Esophagus squamous epithelium (tissue), 5 donors: ENCODE measurements at places on chromosomes 7 and 10.

DNA sequence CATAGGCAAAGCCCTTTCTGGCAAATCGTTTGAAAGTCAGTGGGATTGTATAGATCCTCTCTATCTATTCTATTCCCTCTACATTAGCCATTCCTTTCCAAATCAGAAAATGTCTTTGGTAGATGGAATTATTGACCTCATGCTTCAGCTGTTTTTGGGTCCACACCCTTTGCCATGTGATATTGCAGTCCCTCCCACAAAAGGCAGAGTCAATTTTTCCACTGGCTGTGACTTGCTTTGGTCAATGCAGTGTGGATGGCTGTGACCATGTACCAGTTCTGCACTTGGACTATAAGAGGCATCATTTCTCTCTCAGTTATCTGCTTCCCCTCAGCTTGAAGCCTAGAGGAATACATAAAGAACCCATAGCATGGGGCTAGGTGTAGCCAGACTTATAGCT lies 332.9 kb downstream of the PTEN start:
- DNase-seq: no peak

DNA sequence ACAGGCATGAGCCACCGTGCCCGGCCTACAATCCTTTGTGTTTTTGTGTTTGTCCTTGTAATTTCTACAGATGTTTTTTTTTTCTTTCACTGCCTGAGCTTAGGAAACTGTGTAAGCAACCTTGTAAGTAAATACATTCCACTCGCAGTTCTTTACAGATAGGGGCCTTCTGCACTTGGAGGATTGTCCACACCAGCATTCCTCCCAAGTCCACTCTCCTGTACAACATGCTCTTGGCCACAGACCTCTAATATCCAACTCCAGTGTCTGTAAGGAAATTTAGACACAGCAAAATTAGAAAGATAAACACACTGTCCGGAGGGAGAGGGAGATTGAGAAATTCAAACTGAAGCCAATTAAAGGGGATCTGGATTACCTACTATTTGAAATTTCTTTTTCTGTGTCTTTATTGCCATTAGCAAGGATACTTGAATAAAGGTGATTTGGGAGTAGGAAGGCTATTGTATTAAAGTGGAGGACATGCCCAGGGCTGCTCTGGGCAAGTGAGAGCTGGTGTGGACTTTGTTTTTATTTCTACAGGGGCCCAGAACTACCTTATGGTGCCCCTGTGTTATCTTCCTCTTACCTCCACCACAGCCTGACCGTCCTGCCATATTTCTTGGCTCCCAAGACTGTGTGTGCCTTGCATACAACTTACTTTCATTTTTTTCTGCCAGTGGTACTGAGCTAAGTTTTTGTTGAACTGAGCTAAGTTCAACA lies 9.7 kb downstream of the MXI1 start:
- no peak for DNase-seq

DNA sequence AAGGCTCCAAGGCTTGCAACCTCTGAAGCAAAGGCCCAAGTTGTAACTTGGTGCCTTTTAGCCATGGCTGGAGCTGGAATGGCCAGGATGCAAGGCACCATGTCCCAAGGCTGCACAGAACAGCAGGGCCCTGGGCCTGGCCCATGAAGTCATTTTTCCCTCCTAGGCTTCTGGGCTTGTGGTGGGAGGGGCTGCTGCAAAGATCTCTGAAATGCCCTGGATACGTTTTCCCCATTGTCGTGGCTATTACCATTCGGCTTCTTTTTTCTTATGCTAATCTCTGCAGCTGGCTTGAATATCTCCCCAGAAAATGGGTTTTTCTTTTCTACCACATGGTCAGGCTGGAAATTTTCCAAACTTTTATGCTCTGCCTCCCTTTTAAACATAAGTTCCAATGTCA lies 234.2 kb downstream of the CDK14 start:
- no peak for DNase-seq

GRCh38 chr7:143002898-143003297 lies 24.0 kb downstream of the OR9A2 start:
- DNase-seq: no peak

- no peak for DNase-seq
These were observed 422.0 kb downstream of the CALN1 start for GRCh38 chr7:71990138-71990462.

GRCh38 chr10:86110156-86110786 lies 256.3 kb downstream of the GRID1 start:
- no peak for DNase-seq

DNA sequence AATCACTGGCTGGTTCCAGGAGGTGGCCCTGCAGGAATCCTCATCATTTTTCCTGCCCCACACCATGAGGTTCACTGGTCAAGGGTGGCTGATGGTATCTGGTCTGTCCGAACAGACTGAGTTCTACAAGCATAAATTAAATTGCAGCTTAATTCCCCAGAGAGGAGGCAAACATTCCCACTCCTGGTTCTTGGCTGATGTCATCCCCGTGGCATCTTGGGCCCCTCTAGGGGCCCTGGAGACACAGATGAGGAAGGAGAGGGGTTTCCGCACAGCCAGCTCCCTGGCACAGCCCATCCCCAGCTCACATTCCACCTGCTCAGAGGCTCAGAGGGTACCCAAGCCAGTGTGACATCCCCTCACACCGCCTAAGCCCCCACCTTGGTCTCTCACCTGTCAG lies 5.3 kb upstream of the KLRG2 start:
- DNase-seq: no peak

DNA sequence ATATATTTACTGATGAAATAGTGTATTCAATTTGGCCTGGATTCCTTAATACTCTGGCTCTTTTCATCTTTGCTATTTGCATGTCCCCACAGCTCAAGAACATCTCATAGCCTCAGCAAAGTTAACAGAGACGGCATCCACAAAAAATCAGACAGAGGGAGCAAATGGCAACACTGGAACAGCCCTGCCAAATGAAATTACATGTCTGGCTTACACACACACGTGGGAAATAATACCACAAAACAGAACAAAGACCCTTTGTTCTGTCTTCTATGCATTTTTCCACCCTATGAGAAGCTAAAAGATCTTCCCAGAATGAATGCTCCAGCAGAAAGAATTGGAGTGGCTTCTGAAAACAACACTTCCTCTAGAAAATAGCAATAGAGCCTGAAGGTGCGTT lies 139.5 kb downstream of the ALOX5 start:
- DNase-seq: no peak

- DNase-seq: no peak
These were observed 25.8 kb downstream of the SCIN start for GRCh38 chr7:12596225-12596790.

GRCh38 chr7:2647594-2648172 lies 15.9 kb downstream of the TTYH3 start:
- DNase-seq: no peak
